ENCODE measurements at places on chromosomes 3 and 15.

- no peak for DNase-seq
Observed at GRCh38 chr15:68844856-68845550, 24.3 kb upstream of the ANP32A start.

- DNase-seq = peak; percentile 11
Observed at GRCh38 chr3:133881492-133881891, 14.2 kb downstream of the RAB6B start.

DNA sequence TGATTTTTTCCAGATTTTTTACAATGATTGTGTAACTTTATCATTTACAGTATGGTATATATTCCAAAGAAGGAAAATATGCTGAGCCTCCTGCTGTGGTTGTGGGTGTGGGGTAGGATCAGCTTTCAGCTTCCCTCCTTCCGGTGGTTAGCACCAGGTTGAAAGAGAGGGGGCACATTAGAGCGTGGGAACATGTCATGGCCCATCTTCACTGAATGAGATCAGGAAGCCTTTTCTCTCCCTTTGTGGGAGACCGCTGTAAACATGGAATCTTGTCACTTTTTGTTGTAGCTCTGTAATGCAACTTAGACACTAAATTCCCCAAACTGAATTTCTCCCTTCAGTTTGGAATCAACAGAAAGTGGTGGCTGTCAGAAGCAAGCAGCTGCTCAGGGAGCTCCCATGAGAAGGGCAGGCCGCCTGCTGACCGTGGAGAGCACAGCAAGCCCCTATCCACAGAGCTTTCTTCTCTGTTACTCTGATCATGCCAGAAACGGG is 86.7 kb upstream of the LIMD1 start:
- DNase-seq = no peak

DNA sequence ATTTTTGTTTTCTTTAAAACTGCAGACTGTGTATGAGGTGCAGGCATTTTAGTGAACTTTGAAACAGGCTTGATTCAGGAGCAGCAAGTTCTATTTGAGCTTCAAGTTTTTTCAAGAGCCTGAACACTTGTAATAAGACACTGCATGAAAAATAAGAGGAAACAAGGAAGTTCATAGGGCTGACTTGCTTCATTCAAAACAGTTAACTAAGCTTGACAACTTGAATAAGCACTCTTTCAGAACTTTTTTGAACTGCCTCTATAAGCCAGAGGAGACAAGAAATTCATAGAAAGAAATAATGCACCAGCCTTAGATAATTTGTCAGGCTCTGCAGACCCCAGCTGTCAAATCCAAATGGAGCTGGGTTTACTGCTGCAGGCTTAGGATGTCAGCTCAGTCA is 130.2 kb downstream of the SSR3 start:
- DNase-seq = no peak

- DNase-seq = no peak
Observed at GRCh38 chr15:68435966-68436365, 4.0 kb upstream of the ITGA11 start.

- no peak for DNase-seq
Observed at GRCh38 chr15:57457726-57458125, 81.4 kb downstream of the CGNL1 start.

- DNase-seq = no peak
Observed at GRCh38 chr15:80090879-80091503, 31.5 kb downstream of the ZFAND6 start.

GRCh38 chr15:97124790-97125189 is 794.3 kb downstream of the NR2F2 start:
- no peak for DNase-seq

DNA sequence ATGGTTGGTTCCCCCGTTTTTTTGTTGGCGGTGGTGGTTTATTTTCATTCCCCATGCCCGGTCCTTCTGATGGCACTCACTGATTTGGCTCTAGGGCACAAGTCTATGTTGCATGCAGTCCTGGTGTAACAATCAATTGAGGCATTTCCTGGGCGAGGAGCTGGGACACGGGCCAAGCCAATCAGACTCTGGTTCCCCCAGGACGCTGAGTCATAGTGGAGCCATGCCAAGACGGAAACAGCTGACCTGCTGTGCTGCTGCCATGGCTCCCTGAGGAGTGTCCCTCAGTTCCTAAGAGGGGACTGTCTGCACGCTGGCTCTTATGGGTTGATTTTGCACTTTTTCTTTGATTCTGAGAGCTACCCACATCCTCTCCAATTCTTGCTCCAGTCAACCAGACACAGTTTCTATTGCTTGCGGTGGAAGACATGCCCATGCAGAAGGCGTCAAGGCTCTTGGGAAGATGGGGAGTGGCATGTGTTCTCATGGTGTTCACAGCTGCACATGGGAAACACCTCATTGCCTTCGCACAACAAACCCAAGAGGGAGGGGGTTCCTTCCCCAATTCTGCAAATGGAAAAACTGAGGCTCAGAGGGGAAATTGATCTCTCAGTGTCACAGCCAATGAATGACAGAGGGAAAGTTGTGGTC is 28.3 kb upstream of the ALDH1L1 start:
- DNase-seq = no peak

- DNase-seq = no peak
Observed at GRCh38 chr3:53592862-53593261, 98.5 kb downstream of the CACNA1D start.

Data from naive thymus-derived CD4-positive, alpha-beta T cell (primary cell).